SHP77 treated with DMSO at 0.1 percent for 48 hours (cell line): ENCODE measurements at places on chromosomes 6 and 20.

DNA sequence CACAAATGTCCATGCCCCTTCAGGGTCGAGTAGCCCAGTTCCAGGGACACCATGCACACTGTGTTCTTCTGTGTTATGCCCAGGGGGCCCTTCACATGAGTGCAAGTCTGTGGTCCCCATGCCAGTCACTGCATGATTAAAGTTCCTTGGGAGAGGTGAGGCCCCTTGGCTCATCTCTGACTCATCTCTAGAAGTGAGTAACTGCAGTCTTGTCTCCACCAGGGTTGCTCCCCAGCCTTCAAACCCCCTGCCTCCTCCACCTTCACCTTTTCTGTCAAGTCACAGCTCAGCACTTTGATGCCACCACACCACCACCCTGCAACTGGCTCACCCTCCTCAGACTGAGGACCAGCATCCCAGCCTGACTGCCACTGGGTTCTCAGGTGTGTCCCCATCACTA, 161.7 kb downstream of the UNC5CL start:
- no peak for DNase-seq

DNA sequence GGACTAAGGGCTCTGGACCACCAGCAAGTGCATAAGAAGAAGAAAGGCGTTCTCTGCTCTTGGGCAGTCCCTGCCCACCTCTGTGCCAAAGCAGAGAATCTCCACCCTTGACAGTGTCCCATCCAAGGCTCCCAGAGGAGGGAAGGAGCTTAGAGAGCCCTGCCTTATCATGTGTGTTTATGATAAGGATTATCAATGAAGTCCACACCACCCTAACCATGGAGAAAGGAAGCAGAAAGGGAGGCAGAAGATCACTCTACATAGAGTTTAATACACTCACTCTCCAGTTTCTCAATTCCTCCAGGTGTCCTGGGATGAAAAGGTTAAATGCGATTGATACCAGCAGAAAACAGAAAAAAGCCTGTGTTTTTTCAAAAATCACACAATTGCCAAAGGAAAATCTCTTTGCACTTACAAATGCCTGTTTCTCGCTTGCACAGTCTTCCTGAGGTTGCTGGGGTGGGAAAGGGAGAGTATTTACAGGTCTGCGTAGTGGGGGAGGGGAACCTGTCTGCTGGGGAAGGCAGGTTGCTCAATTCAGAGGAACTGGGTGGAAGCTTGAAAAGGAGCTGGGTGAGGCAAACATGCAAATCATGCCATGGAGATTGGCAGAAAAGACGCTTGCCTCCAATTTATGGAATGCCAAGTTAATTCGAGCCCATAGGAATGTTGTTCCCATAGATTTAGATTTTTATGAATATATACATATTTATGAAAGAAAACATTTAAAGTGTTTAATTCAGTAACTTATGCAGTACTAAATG, 104.0 kb downstream of the EYA2 start:
- DNase-seq, result no peak

- no peak for DNase-seq
These were observed 3.9 kb downstream of the SYNJ2 start for GRCh38 chr6:157985378-157986155.

- no peak for DNase-seq
These were observed 274.1 kb upstream of the ARID1B start for GRCh38 chr6:156502969-156503504.

DNA sequence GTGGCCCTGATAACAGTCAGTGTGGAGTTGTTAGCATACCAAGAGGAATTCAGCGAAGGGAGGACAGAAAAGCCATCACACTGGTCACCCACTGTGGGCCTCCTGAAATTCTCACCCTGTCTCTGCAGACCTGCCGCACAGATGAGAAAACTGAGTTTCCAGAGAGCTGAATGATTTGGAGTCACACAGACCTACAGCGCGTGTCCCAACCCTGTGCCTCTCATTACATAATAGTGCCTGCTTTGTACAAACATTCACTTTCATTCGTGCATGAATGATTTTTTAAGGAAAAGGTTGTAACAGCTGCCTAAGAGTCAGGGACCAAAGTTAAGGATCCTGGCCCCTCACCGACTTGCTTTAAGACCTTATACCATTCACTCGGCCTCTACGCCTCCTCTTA, 62.7 kb downstream of the THBS2 start:
- no peak for DNase-seq

- DNase-seq, result no peak
These were observed 82.8 kb downstream of the SLC23A2 start for GRCh38 chr20:4918473-4918872.

- peak; percentile 25 for DNase-seq
These were observed 600.6 kb upstream of the CHD6 start for GRCh38 chr20:42218621-42219374.

- no peak for DNase-seq
These were observed 72.0 kb downstream of the CHMP4B start for GRCh38 chr20:33883164-33883563.

GRCh38 chr20:6767536-6768227, at the start of gene BMP2:
BMP2 (plus strand) TSS chr20:6767686; CDS start chr20:6770127, 2,441 bp downstream.
- no peak for DNase-seq

DNA sequence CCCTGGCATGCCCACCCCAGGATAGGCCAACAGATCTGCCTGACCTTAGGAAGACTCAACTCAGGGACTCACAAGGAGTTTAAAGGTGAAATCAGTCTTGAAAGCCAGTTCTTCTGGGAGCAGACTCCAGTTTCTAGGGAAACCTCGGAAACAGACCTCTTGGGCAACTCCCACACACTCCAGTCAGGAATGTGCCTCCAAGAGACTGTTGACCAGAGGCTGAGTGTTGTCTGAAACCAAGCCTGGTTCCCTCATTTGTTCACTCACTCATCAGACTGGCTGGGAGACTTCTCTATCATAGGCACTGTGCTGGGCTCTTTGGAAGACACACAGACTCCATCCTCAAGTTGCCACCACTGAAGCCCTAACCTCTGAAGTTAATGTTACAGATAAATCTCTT, 1.8 kb downstream of the TREM1 start:
- DNase-seq, result no peak
